ENCODE measurements at places on chromosomes 3 and 15.

DNA sequence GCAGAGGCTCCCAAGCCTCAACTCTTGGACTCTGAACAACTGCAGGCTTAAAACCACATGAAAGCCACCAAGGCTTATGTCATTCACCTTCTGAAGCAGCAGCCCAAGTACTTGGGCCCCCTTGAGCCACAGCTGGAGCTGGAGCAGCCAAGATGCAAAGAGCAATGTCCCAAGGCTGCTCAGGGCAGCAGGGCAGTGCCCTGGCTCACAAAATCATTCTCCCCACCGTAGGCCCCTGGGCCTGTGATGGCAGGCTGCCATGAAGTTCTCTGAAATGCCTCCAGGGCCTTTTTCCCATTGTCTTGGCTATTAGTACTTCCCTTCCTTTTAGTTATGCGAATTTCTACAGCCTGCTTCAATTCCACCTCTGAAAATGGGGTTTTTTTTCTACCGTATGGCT lies 83.4 kb downstream of the DCLK3 start:
- DNase-seq: no peak

DNA sequence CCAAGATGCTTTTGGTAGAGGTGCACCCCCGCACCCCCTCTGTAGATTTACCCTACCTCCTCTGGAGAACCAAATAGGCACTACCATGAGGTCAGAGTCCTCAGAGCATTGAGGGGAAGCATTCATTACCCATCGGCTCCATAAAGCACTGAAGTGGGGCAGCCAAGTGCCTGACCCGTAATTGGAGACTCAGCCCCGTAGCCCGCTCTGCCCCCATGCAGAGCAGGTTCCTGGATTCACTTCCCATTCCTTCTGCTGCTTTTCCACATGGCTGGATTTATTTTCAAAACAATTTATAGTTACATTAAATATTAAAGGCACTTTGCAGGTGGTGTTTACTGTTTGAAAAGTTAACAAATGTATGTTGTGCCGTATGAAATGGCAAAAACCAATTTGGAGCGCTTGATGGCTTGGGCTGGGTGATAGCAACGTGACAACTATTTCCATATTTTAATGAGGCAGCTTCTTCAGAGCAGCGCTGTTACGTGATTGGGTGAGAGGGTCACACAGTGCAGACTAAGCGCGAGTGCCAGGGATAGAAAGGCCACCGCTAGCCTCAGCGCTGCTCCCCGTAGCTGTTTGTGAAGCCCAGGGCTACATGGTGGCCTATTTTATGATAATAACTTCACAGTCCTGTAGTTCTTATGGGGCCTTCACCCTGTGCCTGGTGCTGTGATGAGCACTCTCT lies 373.8 kb upstream of the PROK2 start:
- DNase-seq: no peak

DNA sequence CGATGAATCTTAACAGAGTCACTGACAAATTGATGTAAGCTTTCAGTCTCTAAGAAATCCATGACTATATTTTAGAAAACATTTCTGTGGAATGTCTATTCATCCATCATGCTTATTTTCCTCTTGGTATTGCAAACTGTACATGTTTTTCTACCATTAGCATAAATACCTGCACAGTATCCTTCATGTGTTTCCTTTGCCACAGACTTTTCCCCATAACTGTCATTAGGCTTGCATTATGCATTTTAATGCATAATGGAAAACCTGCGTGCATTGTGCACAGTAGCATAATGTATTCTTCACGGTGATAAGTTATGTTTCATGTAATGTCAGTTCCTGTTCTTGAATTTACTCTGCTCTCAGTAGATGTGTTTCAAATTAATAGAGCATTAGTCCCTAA lies 403.1 kb upstream of the EPHA3 start:
- no peak for DNase-seq

GRCh38 chr15:91515188-91515754 lies 338.2 kb upstream of the SLCO3A1 start:
- DNase-seq: no peak

- DNase-seq: no peak
Observed at GRCh38 chr3:71865727-71866126, 80.8 kb upstream of the PROK2 start.

- no peak for DNase-seq
Observed at GRCh38 chr3:11727207-11727606, 83.5 kb upstream of the VGLL4 start.

DNA sequence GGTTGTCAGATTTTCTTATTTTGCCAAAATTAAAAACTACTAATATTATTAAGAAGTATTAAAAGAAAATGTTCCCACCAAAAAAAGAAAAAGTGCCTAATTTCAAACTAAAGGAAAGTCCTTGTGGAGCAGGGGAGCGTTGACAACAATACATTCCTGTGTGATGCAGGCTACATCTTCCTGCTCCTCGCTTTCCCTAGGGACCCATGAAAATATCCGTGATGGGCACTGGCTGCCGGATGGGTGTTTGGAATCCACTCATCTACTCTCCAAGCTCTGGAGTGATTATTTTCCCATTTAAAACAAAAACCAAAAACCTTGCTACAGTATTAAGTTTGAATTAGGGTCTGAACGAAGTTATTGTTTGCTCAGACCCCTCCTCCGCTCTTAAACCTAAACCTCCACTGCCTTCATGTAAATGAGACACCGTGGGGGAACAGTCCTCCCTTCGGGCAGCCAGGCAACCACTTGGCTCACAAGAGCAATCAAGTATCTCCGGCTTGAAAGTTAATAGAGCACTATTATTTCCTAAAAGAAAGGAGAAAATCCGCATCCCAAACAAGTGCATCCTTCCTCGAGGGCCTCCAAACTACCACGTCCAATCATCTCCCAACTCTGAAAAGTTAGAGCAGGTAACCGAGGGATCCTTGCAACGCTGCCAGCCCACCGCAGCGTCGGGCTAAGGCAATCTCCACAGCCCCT lies 1.5 kb downstream of the ITGB5 start:
- no peak for DNase-seq

GRCh38 chr3:45868213-45868612 lies 18.1 kb upstream of the CCR9 start:
- DNase-seq: no peak

GRCh38 chr3:141045849-141046248 lies 5.3 kb upstream of the SPSB4 start:
- no peak for DNase-seq

GRCh38 chr15:76678766-76679165 lies 226.4 kb downstream of the SCAPER start:
- no peak for DNase-seq

DNA sequence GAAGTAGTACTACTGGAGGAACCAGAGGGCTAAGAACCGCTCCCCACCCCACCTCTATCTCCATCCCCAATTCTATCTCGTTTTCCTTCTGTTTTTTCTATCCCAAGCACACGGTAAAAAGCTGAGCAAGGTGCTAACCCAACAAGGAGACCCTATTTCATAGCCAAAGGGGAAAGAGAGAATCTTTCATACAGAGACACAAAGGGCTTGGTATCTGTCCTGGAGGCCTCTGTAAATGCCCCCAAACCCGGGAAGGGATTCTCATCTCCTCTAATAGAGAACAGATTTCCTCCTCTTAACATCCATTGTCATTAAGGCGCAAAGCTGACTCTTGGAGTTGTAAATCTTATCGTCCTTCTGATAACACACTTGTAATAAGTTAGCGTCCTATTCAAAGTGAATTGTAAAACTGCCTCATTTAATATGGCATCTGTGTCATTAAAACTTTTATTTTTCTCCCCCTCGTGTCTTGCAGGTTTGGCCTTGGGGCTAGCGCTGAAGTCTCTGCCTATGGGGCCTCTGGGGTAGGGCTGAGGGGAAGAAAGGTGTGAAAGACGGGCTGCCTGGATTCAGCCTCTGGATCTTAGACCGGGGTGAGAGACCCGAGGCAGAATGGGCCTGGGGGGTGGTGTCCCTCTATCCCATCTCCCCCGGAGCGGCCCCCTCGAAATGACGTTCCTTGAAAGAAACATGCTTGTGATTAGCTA lies 12.1 kb downstream of the NR2F2 start:
- DNase-seq: no peak

DNA sequence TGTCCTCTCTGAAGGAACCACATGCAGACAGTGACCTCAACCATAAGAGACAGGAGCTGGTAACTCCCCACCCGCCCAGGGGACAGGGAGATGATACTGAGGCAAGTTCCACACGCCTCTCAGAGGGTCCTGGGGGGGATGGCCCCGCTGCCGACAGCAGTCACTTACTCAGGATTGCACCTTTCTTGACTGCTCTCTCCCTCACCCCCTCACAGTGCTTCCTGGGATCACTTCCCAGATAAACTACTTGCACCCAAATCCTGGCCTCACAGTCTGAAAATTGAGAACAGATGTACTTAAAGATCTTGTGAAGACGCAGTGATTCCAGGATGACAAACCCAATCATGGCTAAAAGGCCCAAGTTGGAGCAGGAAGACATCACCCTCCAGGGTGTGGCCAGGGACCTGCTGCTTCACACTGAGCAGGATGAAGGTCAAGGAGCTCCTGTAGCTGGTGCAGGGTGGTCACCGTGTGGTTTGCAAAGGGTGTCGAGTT lies 207.6 kb downstream of the ADAMTS17 start:
- no peak for DNase-seq

- no peak for DNase-seq
Observed at GRCh38 chr3:124451630-124452317, 278.5 kb upstream of the UMPS start.

- no peak for DNase-seq
Observed at GRCh38 chr3:63980830-63981498, 42.3 kb downstream of the PSMD6 start.

GRCh38 chr3:21795921-21796320 lies 44.9 kb upstream of the ZNF385D start:
- DNase-seq: no peak

- DNase-seq: no peak
Observed at GRCh38 chr3:42189001-42189460, 77.0 kb downstream of the CCK start.

- DNase-seq: no peak
Observed at GRCh38 chr15:96158938-96159337, 171.6 kb upstream of the NR2F2 start.

DNA sequence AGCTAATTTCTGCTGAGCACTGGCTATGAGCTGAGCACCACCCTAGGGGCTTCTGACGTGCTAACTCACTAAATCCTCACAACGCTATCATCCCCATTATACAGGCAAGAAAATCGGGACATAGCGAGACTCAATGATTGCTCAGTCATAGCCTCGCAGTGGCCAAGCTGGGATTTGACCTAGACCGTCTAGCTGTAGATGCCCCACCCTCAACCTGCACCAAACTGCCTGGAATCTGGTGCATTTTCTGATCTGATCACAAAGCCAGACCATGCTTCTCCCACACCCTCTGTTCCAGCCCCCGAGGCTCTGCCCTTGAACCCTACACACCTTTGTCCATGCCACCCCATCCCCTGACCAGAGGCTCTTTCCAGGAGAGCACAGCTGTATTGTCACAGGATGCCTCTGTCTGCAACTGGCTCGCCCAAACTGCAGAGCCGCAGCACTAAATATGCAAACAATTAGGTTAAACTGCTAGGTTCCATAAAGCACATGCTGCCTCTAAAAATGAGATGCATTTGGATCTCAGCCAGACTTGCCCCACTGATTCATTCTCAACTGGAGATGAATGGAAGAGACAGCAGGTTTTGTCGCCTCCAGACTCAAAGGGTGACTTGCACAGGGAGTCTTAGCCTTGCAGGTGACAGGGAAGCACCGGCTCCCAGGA lies 95.2 kb downstream of the NUP210 start:
- DNase-seq: no peak

- DNase-seq: no peak
Observed at GRCh38 chr3:123096731-123097130, 29.9 kb downstream of the PDIA5 start.

DNA sequence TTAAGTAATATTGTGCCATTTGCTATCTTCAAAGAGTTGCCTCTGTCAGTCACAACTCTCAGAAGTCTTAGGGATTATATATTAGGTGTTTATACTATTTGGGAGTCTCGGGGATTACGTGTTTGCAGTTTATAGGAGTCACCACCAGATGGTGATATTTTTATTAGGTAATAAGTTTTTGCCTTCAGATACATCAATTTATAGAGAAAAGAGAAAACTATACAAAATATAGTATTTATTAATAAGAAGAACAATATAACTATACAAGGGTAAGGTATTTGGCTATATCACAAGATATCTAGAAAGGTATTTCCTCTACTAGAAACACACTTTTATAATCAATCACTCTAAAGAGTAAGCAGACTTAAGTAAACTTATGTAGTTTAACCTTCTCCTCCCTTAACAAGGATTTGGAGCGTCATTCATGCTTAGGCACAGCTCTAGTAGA lies 10.7 kb upstream of the DHX36 start:
- DNase-seq: no peak

- DNase-seq: no peak
Observed at GRCh38 chr15:73527598-73527997, 84.6 kb downstream of the REC114 start.

DNA sequence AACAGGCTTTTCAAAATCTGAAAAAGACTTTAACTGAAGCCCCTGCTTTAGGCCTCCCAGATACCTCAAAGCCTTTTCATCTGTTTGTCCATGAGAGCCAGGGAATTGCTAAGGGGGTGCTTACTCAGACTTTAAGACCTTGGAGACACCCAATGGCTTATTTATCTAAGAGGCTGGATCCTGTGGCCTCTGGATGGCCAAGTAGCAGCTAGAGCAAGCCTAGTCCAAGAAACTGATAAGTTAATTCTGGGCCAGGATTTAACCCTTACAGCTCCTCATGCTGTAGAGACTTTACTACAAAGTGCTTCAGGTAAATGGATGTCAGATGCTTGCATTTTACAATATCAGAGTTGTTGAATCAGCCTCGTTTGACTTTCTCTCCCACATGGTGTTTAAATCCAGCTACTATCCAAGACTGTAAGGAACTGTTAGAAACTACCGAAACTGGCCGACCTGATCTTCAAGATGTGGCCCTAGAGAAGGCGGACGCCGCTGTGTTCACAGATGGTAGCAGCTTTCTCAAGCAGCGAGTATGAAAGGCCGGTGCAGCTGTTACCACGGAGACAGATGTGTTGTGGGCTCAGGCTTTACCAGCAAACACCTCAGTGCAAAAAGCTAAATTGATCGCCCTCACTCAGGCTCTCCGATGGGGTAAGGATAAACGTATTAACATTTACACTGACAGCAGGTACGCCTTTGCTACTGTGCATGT lies 3.3 kb downstream of the DET1 start:
- no peak for DNase-seq

GRCh38 chr3:157384491-157384890 lies 52.2 kb upstream of the PTX3 start:
- DNase-seq: no peak

- DNase-seq: no peak
Observed at GRCh38 chr3:10269443-10269842, 21.2 kb downstream of the TATDN2 start.

DNA sequence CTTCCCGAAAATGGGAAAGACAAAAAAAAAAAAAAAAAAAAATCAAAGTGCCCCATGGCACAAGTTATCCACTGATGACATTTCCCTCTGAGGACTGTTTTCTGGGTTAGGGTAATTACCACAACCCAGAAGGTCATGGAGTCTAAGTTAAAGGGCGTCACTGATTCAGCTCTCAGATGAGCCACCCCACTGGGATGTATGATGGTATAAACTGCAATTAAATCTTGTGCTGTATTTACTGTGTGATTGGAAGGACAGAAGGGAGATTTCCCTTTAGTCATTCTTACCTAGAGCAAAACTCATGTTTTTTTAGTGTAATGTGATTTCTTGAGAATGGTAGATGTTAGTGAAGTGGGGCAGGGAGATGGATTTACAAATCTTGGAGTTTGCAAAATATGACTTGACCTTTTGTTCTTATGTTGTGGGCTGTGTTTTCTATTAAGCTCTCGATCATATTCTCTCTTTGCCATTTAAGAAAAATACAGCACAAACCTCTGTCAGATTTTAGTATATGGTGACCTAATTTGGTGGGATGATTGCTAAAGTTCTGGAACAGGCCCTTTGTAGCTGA lies 244.2 kb downstream of the PTPRG start:
- DNase-seq: no peak

All from T-helper 9 cell (primary cell).